AG10803 (cell line): ENCODE measurements at places on chromosomes 4 and X.

DNA sequence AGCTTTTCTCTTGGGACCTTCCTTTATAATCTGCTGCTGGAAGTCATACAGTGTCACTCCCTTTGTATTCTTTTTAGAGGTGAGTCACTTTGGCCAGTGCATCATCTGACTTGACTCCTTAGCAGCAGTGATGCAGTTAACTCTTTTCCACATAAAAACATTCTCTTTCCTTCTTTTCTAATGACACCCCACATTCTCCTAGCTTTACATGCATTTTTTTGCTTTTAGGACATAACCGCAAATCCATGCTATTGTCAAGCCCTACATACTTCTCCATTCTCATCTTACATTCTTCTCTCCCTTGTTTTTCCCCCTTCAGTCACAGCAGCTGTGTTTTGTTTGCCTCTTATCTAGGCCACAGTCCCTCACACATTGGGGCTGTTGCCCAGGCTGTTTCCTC lies 55.1 kb downstream of the ZNF330 start:
- peak; percentile 92 for DNase-seq

- no peak for DNase-seq
Observed at GRCh38 chr4:139857021-139857420, 191.4 kb downstream of the MGST2 start.

DNA sequence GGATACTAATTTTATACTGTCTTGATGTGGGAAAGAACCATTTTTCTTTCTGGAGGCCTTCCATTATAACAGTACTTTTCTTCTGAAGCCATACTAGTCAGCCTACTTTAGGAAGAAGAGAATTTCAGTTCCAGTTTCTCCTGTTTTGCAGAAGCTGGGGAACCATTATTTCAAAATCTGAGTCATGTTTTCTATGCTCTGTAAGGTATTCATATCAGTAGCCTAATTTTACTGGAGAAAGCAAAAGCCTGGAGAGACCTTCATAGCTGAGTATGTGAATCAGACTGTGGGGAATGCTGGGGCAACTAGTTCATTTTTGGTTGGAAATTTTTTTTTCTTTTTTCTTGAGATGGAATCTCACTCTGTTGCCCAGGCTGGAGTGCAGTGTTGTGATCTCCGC lies 22.4 kb downstream of the AFF1 start:
- peak; percentile 78 for DNase-seq

DNA sequence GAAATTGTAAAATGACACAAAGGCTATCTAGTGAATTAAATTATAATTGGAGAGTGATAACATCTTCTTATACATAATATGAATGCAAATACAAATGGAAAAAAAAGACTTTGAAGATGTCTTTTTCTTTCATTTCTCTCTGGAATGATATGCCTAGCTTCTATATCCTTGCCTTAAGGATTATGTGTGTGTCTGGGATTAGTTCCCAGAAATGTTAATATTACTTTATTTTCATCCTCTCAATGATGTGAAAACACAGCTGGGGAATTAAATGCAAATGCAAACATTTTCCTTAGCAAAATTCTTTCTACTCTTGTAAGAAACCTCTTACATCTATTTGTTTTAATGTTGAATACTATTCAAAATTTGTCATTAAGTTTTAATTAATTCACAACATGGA lies 441.9 kb downstream of the FSTL5 start:
- no peak for DNase-seq

GRCh38 chr4:52657618-52658501 lies 1.2 kb downstream of the USP46 start:
- DNase-seq = peak; percentile 63

- no peak for DNase-seq
Observed at GRCh38 chr4:183099537-183100297, 660 bp downstream of the WWC2 start.
